GM19239 (cell line): ENCODE measurements at places on chromosomes 5 and 9.

GRCh38 chr5:135392256-135392655 lies 6.8 kb downstream of the MACROH2A1 start:
- no peak for DNase-seq

- DNase-seq: no peak
Measured at GRCh38 chr9:86471171-86471815, 117.1 kb upstream of the TUT7 start.

GRCh38 chr5:39192450-39193160 lies 26.8 kb downstream of the FYB1 start:
- no peak for DNase-seq

GRCh38 chr9:124021385-124021769 lies 9.8 kb downstream of the LHX2 start:
- DNase-seq: no peak

DNA sequence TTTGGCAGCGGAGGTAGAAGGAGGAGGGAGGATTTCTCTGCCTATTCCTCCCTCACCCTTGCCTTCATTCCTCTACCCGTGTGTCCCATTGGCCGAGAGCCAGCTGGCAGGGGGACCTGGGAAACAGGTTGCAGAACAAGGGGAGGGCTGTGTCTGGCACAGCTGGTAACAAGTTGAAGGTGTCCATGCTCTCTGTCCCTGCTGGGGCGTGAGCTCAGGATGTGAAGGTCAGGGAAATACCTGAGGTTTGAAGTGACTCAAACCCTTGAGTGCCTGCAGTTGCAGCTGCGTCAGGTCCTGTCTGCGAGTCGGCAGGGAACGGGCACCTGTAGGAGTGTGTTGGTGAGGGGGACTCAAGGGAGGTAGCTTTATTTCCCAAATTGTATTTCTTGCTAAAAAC lies 16.2 kb downstream of the MIGA2 start:
- no peak for DNase-seq

GRCh38 chr5:178346607-178347334 lies 114.2 kb upstream of the PHYKPL start:
- DNase-seq: no peak

GRCh38 chr9:128006332-128006996 lies 25.7 kb upstream of the EEIG1 start:
- DNase-seq: no peak

- no peak for DNase-seq
Measured at GRCh38 chr9:120383999-120384924, 195.7 kb downstream of the CDK5RAP2 start.

GRCh38 chr5:97000391-97000790 lies 64.5 kb downstream of the LNPEP start:
- DNase-seq: no peak

DNA sequence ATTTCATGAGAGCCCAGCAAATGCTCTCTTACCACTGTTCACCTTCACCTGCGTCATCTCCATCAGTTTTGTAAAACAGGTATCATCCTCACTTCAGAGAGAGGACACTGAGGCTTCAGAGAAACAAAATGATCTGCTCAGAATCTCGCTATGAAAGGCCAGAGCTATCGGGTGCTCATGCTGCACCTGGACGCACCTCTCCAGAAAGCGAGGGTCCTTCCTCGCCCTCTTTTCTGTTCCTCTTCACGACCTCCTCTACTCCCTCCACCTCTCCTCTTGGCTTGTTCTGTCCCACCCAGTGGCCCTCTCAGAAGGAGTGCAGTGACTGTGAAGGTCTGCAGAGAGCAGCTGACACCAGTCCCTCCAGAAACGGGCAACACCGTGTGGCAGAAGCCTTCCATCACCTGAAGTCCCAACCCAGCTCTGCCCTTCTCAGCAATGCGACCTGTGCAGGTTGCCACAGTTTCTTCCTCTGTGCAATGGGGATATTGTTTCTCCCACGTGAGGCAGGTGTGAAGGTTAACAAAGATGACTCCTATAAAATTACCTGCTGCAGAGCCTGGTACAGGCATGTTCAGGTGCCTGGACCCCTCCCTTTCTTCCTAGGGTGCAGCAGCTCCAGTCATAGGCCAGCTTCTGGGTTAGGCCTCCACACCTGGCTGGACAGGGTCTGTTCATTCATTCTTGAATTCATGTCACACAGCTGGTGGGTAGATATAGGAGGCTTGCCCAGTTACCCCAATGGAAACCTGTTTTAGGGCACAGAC lies 45.3 kb upstream of the ANGPTL2 start:
- no peak for DNase-seq

DNA sequence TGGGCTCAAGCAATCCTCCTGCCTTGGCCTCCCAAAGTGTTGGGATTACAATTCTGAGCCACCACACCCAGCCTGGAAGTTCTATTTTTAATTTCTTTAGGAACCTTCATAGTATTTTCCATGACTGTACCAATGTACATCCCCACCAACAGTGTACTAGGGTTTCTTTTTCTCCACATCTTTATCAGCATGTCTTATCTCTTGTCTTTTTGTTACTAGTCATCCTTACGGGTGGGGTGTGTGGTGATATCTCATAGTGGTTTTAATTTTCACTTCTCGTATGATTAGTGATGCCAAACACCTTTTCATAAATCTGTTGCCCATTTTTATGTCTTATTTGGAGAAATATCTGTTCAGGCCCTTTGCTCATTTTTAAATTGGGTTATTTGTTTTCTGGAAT lies 123.0 kb upstream of the MEF2C start:
- DNase-seq: no peak

DNA sequence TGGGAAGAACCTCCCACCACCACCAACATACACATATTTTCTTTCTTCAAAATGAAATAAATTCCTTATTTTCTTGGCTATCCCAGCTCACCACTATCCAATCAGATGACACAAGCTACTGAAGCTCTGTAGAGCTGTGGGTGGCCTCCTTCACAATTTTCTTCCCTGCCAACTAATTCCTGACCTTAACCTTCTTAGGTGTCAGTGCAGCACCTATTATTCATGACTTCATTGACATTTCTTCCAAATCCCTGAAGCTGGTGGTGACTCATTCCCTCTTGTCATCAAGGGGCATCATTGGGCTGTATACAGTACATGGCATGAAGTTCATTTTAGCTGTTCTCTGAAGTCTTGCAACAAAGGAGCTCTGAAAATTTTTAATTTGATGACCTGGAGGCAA lies 42.0 kb upstream of the ADRA1B start:
- no peak for DNase-seq

GRCh38 chr5:52998552-52999313 lies 9.6 kb downstream of the ITGA2 start:
- no peak for DNase-seq

- no peak for DNase-seq
Measured at GRCh38 chr5:81525690-81526089, 131.8 kb upstream of the ACOT12 start.

- DNase-seq: no peak
Measured at GRCh38 chr5:142109331-142110045, 909 bp downstream of the NDFIP1 start.
